ENCODE measurements at places on chromosomes 4 and X.

- H3K36me3 ChIP-seq: no peaks in the 10 kb centered on the region
- H3K4me3 ChIP-seq: no peak overlapping the region
- H3K27me3 ChIP-seq: peaks cover 4% of the 10 kb centered on the region
Measured at GRCh38 chrX:14125462-14125861, 95.8 kb upstream of the GEMIN8 start.

- H3K4me3 ChIP-seq: no peak overlapping the region
- no peaks in the 10 kb centered on the region for H3K4me1 ChIP-seq
- no peaks in the 10 kb centered on the region for H3K27me3 ChIP-seq
- H3K27ac ChIP-seq: no peak overlapping the region
- DNase-seq: no peak
- no peaks in the 10 kb centered on the region for H3K36me3 ChIP-seq
Measured at GRCh38 chr4:79174490-79175252, 151.2 kb downstream of the NAA11 start.

GRCh38 chr4:140743194-140743931 lies 12.8 kb downstream of the TBC1D9 start:
- H3K4me3 ChIP-seq: no peak overlapping the region
- no peaks in the 10 kb centered on the region for H3K36me3 ChIP-seq
- H3K27me3 ChIP-seq: peaks cover 15% of the 10 kb centered on the region
- DNase-seq: no peak

DNA sequence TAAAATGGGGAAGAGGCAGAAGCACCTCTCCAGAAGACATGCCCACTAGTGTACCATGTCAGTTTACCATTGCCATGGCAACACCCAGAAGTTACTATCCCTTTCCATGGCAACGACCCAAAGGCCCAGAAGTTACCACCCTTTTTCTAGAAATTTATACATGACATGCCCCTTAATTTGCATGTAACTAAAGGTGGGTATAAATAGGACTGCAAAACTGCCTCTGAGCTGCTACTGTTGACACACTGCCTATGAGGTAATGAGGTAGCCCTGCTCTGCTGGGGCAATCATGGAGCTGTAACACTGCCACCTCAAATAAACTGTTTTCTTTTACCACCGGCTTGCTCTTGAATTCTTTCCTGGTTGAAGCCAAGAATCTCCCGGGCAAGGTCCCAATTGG lies 13.9 kb upstream of the BEX4 start:
- DNase-seq: no peak
- no peak overlapping the region for H3K27ac ChIP-seq
- no peaks in the 10 kb centered on the region for H3K36me3 ChIP-seq
- H3K27me3 ChIP-seq: peaks cover 2% of the 10 kb centered on the region
- peaks cover 7% of the 10 kb centered on the region for H3K4me1 ChIP-seq

- H3K27ac ChIP-seq: peak overlapping the region; percentile 89
- H3K36me3 ChIP-seq: peaks cover 4% of the 10 kb centered on the region
- H3K4me3 ChIP-seq: peak overlapping the region; percentile 42
- DNase-seq: peak; percentile 89
- H3K4me1 ChIP-seq: peaks cover 84% of the 10 kb centered on the region
Measured at GRCh38 chrX:13092455-13092941, 48.1 kb upstream of the FAM9C start.

GRCh38 chr4:158669310-158669709 lies 2.4 kb downstream of the C4orf46 start:
- H3K27me3 ChIP-seq: no peaks in the 10 kb centered on the region
- no peak for DNase-seq
- H3K4me3 ChIP-seq: no peak overlapping the region
- no peak overlapping the region for H3K27ac ChIP-seq
- peaks cover 28% of the 10 kb centered on the region for H3K36me3 ChIP-seq

DNA sequence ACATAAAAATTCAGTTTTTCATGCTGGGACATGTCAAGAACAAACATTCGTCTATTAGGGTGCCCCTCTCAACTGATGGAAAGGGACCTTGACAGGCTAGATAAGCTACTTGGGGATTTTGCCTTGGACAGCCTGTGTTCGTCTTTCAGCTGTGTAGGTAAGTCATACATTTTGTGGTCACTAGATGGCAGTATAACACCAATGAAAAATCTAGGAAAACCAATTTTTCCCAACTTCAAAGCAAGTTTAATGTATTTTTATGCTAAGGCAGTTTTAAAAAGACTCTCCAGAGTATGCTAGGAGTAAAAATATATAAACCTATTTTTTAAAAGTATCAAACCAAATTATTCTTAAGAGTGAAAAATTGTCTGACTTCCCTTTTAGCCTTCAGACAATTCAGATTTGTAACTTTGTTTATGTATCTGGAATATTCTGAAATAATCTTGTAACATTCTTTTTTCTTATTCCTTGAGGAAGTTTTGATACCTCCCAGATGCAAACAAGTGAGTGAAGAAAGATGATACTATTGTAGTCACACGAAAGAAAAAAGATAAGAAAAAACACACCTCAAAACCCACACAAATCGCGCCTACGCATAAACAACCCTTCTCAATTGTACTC lies 158.3 kb downstream of the CPE start:
- no peaks in the 10 kb centered on the region for H3K36me3 ChIP-seq
- DNase-seq: no peak
- H3K4me1 ChIP-seq: no peaks in the 10 kb centered on the region

DNA sequence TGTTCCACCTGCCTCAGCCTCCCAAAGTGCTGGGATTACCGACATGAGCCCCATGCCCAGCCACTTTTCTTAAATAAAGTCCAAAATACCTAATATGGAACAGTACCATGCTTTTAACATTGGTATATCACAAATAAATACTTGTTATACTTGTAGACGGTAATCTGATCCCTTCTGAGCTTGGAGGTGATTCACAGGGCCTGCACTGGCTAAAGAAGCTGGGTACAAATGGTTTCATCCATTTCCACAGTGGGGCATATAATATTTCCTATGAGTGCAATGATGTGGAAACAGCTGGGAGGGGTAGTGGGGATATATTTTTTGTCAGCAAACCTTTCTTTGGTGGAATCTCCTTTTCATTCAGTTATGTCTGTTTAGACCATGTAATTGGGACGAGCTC lies 35.8 kb downstream of the PLK4 start:
- DNase-seq: no peak
- H3K4me1 ChIP-seq: no peaks in the 10 kb centered on the region
- H3K27ac ChIP-seq: no peak overlapping the region
- H3K4me3 ChIP-seq: no peak overlapping the region
- no peaks in the 10 kb centered on the region for H3K27me3 ChIP-seq

GRCh38 chrX:110426155-110426504 lies 67.5 kb downstream of the RTL9 start:
- H3K27me3 ChIP-seq: no peaks in the 10 kb centered on the region
- no peak overlapping the region for H3K27ac ChIP-seq
- H3K4me1 ChIP-seq: no peaks in the 10 kb centered on the region
- no peak for DNase-seq

- DNase-seq: no peak
- H3K36me3 ChIP-seq: no peaks in the 10 kb centered on the region
- H3K27ac ChIP-seq: no peak overlapping the region
- H3K27me3 ChIP-seq: no peaks in the 10 kb centered on the region
- H3K4me3 ChIP-seq: no peak overlapping the region
Measured at GRCh38 chr4:79913581-79913980, 159.4 kb downstream of the ANTXR2 start.

GRCh38 chrX:19040373-19040772 lies 56.5 kb upstream of the PHKA2 start:
- no peak overlapping the region for H3K4me3 ChIP-seq
- no peaks in the 10 kb centered on the region for H3K27me3 ChIP-seq
- no peaks in the 10 kb centered on the region for H3K4me1 ChIP-seq
- H3K27ac ChIP-seq: no peak overlapping the region

DNA sequence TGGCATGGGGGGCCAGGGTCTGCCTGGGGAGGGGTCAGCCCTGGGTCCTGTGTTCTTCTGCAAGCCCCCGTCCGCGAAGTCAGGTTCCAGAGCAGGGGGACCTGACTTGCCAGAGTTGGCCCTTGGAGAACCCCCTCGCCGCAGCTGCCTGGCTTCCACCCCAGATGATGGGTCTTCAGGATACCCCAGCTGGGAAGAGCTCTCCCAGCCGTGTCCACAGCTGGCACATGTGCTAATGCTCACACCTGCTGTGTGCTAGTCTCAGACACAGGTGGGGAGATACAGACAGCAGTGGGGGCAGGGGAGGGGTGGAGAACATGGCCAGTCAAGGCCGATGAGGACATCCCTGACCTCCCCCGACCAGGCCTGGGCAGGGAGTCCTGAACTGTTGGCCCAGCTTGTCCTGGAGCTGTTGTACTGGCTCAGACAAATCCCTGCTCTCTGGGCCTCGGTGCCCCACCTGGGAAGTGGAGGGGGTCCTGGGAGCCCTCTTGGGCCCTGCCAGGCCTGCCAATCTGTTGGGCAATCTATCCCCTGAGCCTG lies 3.5 kb downstream of the ADRA2C start:
- no peak overlapping the region for H3K27ac ChIP-seq
- H3K4me3 ChIP-seq: no peak overlapping the region

DNA sequence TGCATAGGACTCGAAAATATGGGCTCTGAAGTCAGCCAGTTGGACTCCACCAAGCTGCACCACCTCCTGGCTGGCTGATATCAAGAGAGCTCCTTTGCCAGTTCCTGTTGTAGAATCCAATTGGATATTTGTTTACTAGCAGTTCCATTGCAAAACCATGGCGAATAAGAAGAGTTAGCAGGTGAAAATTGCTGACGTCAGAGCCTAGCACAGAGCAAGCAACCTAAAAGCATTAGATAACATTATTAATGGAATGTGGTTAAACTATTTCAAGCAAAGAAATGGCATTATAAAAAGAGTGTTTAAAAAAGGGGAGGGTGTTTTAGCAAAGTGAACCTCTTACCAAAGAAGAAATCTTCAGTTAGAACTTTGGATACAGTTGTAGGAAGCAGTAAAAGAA lies 1816.3 kb upstream of the TENM3 start:
- H3K27me3 ChIP-seq: no peaks in the 10 kb centered on the region
- no peaks in the 10 kb centered on the region for H3K36me3 ChIP-seq
- no peak for DNase-seq

DNA sequence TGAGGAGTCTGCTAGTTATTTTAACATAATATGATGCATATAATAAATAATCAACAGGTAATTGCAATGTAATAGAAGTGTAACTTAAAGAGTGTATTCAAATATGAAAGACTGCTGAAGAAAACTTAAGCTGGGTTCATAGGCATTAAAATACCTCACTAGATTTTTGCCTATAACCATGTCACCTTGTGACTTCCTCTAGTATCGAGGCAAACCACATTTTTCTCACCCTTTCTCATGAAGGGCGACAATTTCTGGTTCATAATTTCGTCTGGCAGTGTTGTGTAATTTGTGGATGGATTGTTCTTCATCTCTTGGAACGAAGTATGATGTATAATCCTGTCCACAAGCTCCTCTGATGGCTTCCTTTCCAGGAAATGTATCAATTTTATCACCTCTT lies 16.0 kb downstream of the SULT1E1 start:
- H3K27me3 ChIP-seq: no peaks in the 10 kb centered on the region
- no peak for DNase-seq
- no peak overlapping the region for H3K4me3 ChIP-seq
- H3K36me3 ChIP-seq: no peaks in the 10 kb centered on the region
- no peaks in the 10 kb centered on the region for H3K4me1 ChIP-seq

DNA sequence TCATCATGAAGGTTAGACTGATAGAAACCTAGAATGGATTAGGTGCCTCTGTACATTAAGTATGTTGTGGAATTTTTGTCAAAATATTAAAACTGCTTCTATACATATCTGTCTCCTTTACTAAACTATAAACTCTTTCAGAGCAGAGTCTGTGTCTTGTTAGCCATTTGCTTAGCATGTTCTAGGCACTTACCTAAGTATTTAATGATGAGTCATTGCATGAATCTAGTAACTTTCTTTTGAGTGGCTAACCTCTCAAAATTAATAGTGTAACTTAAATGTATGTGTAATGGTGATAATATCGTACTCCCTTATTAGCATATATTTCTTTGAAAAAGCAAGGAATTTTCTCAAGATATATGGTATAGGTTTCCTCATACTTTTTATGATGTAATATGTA lies 57.8 kb downstream of the RAP1GDS1 start:
- H3K4me1 ChIP-seq: no peaks in the 10 kb centered on the region
- H3K27ac ChIP-seq: no peak overlapping the region
- peaks cover 19% of the 10 kb centered on the region for H3K36me3 ChIP-seq
- H3K4me3 ChIP-seq: no peak overlapping the region
- no peaks in the 10 kb centered on the region for H3K27me3 ChIP-seq

- no peaks in the 10 kb centered on the region for H3K27me3 ChIP-seq
- no peak for DNase-seq
- H3K36me3 ChIP-seq: no peaks in the 10 kb centered on the region
Measured at GRCh38 chr4:3708103-3708510, 58.1 kb upstream of the ADRA2C start.

DNA sequence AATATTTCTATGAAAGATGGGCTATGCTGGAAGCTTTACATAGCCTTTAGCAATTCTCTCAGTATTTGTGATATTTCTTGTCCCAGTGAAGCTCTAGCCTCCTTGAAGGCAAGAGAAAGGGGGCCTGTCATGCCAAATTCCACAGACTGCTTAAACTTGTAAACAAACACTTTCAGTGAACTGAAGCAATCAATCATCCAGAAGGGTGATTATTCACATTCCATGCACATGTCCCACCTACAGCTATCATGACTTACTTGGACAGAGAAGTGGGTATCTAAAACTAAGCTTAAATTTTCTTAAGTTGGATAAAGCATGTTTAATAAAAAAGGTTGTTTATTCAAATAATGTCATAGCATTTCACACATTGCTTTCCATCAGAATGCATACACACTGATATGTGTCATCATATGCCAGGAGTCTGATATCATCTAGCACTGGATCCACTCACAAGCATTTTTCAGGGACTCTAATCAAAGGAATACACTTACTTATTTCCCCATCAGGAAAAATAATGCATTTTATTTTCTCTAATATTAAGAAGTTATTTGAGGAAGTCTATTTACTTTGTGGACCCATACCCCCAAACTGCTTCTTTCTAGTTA lies 1.2 kb upstream of the FSTL5 start:
- H3K4me1 ChIP-seq: peaks cover 2% of the 10 kb centered on the region
- no peaks in the 10 kb centered on the region for H3K36me3 ChIP-seq
- no peak for DNase-seq
- H3K4me3 ChIP-seq: no peak overlapping the region
- peaks cover 2% of the 10 kb centered on the region for H3K27me3 ChIP-seq

- no peaks in the 10 kb centered on the region for H3K4me1 ChIP-seq
- peaks cover 2% of the 10 kb centered on the region for H3K27me3 ChIP-seq
- no peak overlapping the region for H3K4me3 ChIP-seq
- H3K36me3 ChIP-seq: no peaks in the 10 kb centered on the region
- no peak for DNase-seq
Measured at GRCh38 chr4:95348418-95348817, 200.4 kb downstream of the UNC5C start.
